Activated CD4-positive, alpha-beta T cell treated with anti-CD3 and anti-CD28 coated beads, Interleukin-2, amount 50 U/mL, for 48 hours (primary cell): ENCODE measurements at places on chromosomes 7 and 10.

- DNase-seq = peak; percentile 13
Measured at GRCh38 chr10:73251683-73252444, 580 bp downstream of the MRPS16 start.

DNA sequence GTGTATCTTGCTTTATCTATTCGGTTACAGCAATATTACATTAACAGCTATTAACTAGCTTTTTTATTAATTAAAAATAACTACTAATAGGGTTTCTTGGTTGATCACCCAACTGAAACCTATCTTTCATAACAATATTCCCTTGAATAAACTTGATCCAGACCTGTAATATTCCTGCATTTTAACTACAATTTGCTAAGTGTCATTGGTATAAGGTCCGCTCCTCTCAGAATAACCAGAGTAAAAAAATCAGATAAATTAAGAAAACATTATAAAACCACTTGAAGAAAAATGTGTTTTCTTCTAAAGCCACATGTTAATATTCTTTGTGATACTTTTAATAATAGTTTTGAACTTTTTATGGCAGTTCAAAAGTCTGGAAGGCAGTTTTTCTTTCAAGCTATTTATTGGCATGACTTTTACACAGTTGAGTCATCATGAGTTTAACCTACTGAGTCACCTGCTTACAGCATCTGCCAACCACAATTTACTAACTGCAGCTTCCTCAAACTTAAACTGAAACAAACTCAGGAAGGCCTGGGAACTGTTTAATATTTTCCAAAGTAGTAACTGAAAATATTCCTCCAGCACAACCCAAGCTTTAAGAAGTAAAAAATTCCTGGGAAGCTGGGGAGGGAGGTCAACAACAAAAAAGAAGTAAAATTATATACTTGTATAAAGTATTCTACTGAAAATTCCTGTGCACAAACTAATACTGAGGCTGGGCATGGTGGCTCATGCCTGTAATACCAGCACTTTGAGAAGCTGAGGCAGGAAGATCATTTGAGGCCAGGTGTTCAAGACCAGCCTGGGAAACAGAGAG lies 103.2 kb downstream of the NRBF2 start:
- no peak for DNase-seq

GRCh38 chr10:110175406-110175805 lies 32.0 kb upstream of the MXI1 start:
- no peak for DNase-seq

GRCh38 chr7:139650429-139651100 lies 127.1 kb downstream of the CLEC2L start:
- DNase-seq = no peak

DNA sequence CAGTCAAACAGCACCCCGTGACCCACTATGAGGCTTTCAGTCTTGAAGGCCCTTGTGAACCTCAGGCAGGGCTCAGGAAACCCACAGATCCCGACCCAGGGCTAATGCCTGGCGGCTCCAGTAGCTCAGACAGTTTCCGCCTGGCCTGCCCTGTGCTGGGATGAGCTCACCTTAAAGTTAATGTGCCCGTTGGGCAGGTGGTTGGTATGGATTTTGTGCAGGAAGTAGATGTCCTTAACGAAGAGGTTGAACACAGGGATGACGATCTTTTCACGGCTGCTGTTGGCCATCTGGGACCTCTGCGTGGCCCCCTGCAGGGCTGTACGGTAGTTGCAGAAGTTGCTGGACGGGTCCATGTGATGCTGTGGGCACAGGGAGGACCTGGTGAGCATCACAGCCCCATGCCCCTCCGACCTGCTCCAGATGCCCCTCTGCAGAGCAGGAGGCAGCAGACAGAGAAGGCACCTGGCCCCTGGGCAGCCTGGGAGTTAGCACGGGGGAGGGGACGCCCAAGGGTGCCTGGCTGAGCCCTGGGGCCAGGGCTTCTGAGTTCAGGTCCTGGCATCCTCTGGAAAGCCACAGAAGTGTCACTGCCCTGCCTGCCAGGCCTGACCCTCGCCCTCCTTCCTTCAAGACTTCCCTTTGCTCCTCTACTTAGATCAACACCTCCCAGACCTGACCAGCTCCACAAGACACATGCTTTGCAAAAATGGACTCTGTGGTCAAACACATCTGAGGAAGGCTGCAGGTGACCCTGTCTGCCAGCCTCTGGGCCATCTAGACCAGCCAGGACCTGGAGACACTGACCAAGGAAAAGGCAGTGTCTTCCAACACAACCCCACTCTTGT lies 59.8 kb downstream of the CSGALNACT2 start:
- peak; percentile 32 for DNase-seq
